Activated naive CD4-positive, alpha-beta T cell treated with anti-CD3 and anti-CD28 coated beads, Interleukin-2, amount 50 U/mL, for 16 hours (primary cell): ENCODE measurements at places on chromosomes 6 and 20.

GRCh38 chr6:151847064-151847463, 39.6 kb downstream of the ESR1 start:
- DNase-seq, result no peak

DNA sequence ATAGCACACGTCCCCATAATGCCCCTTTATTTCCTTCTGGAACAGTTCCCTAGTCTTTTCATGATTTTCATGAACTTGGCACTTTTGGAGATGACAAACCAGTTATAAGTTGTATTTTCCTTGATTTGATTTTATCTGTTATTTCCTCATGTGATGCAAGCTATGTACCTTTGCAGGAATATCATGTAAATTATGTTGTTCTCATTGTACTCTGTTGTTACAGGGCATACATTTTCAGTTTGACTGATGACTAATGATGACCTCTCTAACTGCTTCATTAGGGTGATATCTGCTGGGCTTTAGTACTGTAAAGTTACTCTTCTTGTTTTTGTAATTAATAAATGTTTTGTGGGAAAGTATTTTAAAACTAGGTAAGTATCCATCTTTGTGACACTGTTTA, 147.3 kb downstream of the ZFAND3 start:
- DNase-seq, result no peak

GRCh38 chr6:19873031-19873430, 35.9 kb downstream of the ID4 start:
- no peak for DNase-seq

DNA sequence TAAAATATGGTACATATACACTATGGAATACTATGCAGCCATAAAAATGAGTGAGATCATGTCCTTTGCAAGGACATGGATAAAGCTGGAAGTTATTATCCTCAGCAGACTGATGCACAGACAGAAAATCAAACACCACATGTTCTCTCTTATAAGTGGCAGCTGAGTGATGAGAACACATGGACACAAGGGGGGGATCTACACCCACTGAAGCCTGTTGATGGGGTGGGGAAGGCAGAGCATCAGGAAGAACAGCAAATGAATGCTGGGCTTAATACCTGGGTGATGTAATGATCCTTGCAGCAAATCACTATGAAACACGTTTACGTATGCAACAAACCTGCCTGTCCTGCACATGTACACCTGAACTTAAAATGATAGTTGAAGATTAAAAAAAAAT, 71.3 kb downstream of the MANEA start:
- DNase-seq, result no peak

- no peak for DNase-seq
Measured at GRCh38 chr6:70412252-70413113, 825 bp upstream of the FAM135A start.

DNA sequence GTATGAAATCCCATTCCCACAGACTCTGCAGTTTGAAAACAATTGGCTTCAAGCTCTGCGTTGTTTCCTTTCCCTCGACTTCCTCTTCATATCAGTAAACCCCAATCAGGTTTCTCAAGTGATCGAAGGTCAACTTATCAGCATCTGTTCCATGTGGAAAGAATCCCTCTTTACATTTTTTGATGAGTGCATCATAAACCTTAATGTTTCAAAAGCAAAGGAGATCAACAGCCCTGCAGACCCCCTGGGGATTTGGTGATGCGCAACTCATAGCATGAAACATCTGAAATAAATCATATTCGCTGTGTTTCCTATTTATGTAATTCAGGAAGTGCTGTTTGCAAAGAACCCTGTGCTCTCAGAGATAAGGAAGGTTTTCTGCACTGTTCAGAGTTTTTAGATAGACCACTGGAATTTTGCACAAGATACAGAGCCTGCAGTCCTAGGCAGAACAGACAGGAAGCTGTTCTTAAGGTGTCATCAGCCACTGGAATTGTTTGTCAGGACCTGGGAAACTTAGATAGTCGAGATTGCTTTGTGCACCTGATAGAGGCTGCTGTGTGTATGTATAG, 216.0 kb downstream of the HIVEP2 start:
- no peak for DNase-seq

GRCh38 chr6:134247844-134248580, 69.9 kb downstream of the SGK1 start:
- DNase-seq, result no peak

DNA sequence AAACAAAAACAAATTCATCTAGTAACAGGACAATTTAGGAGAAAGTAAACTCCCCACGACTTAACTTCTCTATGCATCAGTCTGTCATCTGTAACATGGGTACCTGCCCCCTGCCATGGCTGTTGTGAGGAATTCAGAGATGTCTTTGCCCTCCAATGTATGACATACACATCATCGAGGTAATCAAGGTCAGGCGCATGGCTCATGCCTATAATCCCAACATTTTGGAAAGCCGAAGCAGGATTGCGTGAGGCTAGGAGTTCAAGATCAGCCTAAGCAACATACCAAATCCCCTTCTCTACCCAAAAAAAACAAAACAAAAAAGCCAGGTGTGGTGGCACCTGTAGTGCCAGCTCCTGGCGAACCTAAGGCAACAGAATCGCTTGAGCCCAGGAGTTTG, 9.0 kb downstream of the EEF1A1 start:
- no peak for DNase-seq

DNA sequence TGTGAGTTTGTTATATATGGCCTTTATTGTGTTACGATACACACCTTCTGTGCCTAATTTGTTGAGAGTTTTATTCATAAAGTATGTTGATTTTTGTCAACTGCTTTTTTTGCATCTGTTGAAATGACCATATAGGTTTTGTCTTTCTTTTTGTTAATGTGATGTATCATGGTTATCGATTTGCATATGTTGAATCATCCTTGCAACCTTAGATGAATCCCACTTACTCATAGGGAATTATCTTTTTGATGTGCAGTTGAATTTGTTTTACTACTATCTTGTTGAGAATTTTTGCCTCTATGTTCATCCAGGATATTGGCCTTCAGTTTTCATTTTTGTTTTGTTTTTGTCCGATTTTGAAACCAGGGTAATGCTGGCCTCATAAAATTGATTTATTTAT, 45.7 kb upstream of the TPD52L1 start:
- no peak for DNase-seq

- DNase-seq, result no peak
Measured at GRCh38 chr6:163741743-163742363, 327.3 kb downstream of the QKI start.

DNA sequence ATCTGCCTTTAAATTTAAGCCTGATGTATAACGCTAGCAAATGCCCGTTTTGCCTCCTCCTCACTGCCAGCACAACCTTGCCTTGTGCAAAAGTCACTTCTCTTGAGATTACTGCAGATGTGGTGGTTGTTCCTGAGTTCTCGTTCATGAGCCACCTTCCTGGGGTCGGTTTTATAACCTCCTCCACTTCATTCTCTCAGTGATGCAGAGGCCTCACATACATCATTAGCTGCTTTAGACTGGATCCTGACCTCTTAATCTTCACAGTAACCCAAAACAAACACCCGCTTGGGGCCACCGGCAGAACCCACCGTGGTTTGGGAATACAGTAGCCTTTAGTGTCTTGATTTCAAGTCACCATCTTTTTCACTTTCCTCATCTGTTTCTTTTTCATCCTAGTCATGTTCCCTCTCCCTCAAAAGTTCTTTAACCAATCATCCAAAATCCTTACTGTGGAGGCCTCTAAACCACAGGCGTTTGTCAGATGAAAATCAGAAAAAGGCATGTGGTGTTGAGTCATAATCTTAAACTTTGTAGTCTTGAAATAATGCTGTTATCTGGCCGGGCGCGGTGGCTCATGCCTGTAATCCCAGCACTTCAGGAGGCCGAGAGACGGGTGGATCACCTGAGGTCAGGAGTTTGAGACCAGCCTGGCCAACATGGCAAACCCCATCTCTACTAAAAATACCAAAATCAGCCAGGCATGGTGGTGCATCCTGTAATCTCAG, 430.3 kb upstream of the SOX4 start:
- DNase-seq, result no peak

DNA sequence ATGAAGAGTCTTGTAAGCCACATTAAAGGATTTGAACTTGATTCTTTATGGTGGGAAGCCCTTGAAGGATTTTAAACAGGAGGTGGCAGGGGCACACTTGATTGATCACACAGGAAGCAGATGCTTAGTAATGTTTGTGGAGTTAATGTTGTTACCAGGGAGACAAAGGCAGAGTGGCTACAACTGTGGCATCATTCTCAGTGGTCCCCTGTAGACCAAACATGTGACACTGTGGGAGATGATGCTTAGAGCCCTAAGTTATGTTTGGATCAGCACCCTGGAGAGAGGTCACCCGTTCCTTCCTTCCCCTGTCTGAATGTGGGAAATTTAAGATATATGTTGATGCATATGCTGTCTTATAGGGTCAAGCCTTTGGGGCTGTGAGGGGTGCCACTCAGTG, 53.2 kb downstream of the EIF2S2 start:
- no peak for DNase-seq

GRCh38 chr6:163955096-163955495, 540.6 kb downstream of the QKI start:
- no peak for DNase-seq

DNA sequence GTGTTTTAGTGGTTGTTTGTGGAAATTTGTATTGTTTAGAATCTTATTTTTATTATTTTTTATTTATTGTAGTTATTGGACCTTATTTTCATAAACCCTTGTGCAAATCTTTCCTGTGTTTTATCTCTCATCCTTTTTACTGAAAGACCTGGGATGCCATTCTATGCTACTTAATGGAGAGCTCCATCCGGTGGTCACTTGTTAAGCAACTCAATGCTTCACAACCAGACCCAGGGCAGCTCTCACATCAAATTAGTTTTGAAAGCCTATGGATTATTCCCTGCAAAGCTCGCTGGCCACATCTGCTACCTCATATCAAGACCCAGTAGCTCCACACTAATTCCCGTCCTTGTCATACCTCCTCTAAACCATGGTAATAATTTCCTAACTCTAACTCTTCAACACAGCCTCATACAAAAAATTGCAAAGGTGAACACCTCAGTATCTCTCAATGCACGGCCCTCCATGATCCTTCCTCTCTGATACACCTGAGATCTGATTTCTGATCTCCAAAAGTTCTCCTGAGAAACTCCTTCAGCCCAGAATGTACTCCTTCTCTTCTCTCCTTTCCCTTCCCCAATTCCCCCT, 296.6 kb upstream of the MANEA start:
- no peak for DNase-seq

DNA sequence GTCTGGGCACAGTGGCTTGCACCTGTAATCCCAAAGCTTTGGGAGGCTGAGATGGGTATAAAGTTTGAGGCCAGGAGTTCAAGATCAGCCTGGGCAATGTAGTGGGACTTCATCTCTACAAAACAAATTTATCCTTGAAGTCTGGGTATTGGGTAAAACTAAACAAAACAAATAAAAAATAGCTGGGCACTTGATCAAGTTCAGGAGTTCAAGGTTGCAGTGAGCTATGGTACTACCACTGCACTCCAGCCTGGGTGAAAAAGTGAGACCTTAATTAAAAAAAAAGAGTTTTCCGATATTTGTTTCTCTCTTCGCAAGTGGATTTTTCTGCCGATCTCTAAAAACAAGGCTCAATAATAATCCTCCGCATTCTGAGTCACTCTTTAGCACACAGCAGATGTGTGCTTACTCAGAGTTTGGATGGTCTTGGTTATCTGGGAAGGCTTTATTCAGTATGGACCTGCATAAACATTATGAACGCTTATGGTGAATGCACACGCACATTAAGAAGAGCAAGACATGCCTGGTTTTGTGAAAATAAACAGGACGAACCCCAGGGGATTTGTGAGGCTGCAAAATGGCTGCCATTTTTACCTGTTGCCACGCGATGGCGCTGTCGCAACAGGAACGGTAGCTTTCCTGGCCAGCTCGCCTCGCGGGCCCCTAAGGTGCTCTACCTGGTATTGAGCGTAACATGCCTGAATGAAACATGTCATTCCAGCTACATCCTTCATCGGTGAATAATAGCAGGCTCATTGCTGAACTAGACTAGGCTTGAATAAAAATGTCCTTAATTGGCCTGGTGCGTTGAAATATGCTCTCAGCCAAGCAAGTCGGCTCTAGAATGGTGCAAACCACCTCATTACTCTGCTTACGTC, 6.0 kb downstream of the OPN5 start:
- DNase-seq, result peak; percentile 48

GRCh38 chr6:149190224-149190831, 127.2 kb upstream of the TAB2 start:
- DNase-seq, result peak; percentile 57

GRCh38 chr6:81126150-81126549, 626.3 kb downstream of the TENT5A start:
- no peak for DNase-seq

GRCh38 chr6:106159531-106159940, 73.4 kb downstream of the PRDM1 start:
- DNase-seq, result no peak

GRCh38 chr20:9660236-9660868, 146.0 kb downstream of the LAMP5 start:
- no peak for DNase-seq

GRCh38 chr20:48847498-48848205, 19.9 kb upstream of the PREX1 start:
- DNase-seq, result no peak

- DNase-seq, result no peak
Measured at GRCh38 chr6:69784595-69785377, 12.0 kb downstream of the LMBRD1 start.

DNA sequence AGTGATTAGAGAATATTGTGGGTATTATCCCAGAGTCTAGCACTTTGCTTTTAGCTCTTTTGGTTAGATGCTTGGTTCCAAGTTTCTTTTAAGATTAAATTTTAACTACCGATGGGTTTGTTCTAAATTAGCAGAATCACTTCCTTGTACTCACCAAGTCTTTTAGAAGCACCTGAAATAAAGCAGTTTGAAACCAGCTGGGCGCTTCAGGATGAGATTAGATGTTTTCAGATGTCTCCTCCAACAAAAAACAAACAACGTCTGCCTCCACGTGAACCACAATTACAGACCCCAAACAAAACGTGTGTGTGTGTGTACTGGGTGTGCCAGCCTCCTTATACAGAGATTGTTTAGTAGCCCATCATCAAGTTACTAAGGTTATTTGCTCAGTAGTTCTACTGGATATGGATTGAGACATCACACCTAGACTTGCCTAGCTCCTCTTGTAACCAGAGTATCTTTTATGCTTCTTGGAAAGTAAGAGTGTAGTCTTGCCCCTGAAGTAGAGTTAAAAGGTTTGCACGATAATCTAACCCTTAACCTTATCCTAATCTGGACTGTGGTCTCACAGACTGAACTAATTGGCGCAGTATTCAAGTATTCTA, 2.3 kb downstream of the DSTN start:
- DNase-seq, result no peak

- DNase-seq, result no peak
Measured at GRCh38 chr6:75023634-75024033, 182.2 kb downstream of the COL12A1 start.
